ENCODE measurements at places on chromosomes 7 and 10.

DNA sequence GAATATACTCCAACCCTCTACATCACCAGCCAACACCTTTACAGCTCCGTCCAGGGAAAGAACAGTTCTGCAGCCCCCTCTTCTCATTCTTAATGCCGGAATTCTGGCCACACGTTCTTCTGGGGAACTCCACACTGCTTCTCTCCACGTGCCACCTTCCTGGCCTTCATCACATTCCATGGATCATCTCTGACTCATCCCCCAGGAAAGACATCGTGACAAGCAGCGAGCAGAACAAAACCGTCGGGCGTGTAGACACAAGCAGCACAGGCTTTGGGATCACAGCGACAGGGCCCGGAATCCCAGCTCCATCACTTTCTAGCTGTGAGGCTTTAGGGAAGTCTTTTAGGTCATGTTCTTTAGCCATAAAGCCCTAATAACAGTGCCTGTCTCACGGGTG lies 590.3 kb upstream of the FOXK1 start:
- DNase-seq, result no peak

GRCh38 chr7:50856231-50856630 lies 73.5 kb upstream of the GRB10 start:
- DNase-seq, result no peak

- DNase-seq, result no peak
Measured at GRCh38 chr10:29628311-29628710, 6.5 kb downstream of the SVIL start.

GRCh38 chr10:63273577-63273976 lies 140.4 kb downstream of the NRBF2 start:
- no peak for DNase-seq

GRCh38 chr7:7228472-7228871 lies 46.1 kb downstream of the C1GALT1 start:
- DNase-seq, result no peak

DNA sequence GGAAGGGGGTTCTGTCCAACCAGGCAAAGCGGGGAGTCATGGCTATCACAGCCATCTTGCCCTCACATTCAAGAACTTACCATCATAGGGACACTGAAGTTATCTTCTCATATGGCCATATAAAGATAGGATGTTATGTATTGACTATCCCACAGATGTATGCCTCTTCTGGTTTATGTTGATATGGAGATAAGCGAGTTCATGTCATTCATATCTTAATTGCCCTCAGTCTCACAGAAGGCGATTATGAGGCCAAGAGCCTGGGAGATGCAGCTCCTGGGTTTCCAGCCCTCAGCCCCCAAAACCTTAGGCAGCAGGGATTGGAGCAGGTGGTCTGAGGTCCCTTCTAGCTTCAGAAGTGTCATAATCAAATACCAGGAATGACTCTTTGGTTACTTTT lies 8.5 kb upstream of the ANKRD61 start:
- DNase-seq, result no peak

DNA sequence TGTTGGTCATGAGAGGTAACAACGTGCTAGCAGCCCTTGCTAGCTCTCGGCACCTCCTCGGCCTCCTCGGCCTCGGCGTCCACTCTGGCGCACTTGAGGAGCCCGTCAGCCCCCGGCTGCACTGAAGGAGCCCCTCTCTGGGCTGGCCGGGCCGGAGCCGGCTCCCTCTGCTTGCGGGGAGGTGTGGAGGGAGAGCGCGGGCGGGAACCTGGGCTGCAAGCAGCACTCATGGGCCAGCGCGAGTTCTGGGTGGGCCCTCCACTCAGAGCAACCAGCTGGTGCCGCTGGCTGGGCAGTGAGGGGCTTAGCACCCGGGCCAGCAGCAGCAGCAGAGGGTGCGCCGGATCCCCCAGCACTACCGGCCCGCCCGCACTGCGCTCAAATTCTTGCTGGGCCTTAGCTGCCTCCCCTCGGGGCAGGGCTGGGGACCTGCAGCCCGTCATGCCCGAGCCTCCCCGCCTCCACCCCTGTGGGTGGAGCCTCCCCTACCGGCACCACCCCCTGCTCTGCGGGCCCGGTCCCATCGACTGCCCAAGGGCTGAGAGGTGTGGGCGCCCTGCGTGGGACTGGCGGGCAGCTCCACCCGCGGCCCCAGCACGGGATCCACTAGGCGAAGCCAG lies 96.1 kb downstream of the PAXIP1 start:
- DNase-seq, result no peak

DNA sequence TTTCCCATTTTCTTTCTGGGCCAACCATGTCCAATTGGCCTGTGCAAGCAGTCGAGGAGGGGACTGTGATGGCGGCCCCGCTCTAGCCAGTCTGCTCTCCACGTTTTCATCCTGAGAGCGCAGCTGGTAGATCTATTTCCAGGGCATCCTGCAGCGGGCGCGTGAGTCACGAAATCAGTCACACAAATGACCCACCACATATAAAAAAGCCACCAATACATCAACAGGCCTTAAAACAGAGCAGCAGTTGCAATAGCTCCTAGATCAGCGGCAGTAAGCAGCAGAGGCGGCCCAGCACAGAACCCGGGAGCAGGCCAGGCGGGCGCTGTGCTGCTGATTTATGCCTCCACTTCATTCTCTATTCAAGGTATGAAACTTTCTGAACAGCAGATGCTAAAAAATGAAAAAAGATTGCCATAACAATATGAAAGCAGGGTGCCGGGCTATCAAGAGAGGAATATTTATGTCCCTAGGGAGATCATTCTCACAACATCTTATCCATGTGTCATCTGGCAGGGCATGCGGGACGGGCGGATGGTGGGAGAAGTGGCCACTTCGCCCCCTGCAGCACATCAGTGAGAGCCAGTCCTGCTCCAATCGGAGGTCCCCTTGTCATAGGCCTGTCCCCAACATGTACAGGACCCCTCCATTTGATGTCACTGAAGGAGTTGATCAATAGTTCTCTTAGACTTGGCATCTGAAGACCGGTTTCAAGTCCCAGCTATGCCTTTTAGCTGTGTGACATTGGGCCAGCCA lies 98.0 kb upstream of the GPR26 start:
- no peak for DNase-seq

GRCh38 chr10:103431902-103432301 lies 20.3 kb downstream of the CALHM2 start:
- DNase-seq, result no peak

DNA sequence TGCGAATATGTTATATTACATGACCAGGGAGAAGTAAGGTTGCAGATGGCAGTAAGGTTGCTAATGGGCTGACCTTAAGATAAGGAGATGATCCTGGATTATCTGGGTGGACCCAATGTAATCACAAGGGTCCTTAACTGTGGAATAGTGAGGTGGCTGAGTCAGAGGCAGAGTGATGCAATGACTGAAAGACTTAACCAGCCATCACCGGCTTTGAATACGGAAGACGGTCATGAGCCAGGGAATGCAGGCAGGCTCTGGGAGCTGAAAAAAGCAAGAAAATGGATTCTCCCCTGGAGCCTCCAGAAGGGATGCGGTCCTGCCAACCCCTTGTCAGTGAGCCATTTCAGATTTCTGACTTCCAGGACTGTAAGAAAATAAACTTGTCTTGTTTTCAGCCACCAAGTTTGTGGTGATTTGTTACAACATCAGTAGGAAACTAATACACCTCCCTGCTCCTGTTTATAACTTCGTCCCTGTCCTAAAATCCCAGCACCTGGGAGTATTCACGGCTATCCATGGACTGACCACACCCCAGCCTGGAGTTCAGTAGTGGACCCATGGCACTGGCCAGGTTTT lies 4.6 kb upstream of the C10orf95 start:
- DNase-seq, result no peak

Measured in SIG-M5 (cell line).